Activated T-cell treated with anti-CD3 and anti-CD28 coated beads, Interleukin-2, amount 50 U/mL, for 72 hours (primary cell): ENCODE measurements at places on chromosomes 4 and X.

DNA sequence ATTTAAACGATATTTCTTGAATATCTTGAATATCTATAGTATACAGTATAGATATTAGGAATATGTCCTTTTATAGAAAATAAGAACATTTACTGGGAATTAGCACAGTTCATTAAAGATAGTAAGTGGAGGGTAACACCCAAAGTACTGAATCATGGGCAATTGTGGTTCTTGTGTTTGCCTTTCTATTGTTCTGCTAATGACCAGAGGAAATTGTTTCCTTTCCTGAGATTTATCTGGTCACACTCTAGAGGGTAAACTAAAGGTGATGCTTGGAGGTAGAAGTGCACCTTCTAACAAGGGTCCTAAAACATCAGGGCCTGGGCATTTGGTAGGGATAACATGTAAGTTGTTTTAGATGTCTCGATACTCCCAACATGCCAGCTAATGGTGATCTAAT, 241.3 kb upstream of the SFRP2 start:
- no peak for DNase-seq

- no peak for DNase-seq
Measured at GRCh38 chr4:39450618-39451017, 8.1 kb downstream of the RPL9 start.

- DNase-seq: no peak
Measured at GRCh38 chr4:142528433-142528832, 317.7 kb downstream of the INPP4B start.

DNA sequence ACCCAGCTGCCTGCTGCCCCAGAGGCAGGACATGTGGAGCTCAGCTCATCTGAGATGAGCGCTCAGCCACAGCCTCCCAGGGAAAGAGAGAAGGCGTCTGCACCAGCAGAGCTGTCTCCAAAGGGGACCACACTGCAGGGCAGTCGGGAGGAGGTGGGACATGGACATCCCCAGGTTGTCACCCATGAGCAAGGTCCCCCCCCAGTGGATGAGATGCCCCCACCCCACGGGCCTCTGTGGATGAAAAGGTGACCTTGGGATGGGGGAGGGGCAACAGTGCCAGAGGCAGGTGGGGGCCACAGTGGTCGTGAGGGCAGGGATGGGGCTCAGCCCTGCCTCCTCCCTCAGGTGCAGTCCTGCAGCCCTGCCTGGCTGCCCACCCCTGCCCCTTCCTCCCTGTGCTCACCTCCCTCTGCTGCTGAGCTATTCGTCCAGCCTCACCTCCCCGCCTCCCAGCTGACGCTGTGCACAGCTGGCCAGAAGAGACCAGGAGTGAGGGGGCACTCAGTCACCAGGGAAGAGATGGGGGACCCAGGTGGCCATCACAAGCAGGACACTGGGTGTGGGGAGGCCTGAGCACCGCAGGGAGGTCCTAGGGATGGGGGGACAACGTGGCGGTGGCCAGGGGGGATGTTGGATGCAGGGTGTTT, 9.3 kb downstream of the NKX1-1 start:
- DNase-seq: no peak

DNA sequence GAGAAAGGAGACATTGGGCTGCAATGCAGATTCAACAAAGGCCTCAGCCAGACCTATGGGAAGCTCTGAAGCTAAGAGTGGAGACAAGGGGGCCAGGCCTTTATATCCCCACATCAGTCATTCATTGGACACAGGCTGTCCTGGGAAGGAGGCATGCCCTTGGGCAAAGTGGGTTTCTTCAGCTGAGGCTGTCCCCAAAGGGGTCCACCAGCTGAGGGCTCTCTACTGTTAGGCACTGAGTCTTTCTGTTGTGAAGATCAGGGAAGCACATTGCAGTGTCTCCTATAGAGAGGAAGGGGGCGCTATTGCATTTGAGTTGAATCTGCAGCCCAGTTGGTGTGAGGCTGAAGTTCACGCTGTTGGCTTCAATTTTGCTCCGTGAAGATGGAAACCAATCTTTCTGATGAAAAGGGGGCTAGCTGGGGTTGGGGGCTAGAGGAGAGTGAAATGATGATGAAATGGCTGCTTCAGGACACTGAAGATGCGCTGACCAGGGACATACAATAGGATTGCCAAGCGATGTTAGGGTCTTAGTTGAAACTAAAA, 48.0 kb downstream of the SLC25A5 start:
- DNase-seq: peak; percentile 39

GRCh38 chr4:153295131-153295755, 49.2 kb upstream of the MND1 start:
- DNase-seq: no peak

GRCh38 chr4:14110407-14110806, 482.9 kb upstream of the BOD1L1 start:
- DNase-seq: no peak

DNA sequence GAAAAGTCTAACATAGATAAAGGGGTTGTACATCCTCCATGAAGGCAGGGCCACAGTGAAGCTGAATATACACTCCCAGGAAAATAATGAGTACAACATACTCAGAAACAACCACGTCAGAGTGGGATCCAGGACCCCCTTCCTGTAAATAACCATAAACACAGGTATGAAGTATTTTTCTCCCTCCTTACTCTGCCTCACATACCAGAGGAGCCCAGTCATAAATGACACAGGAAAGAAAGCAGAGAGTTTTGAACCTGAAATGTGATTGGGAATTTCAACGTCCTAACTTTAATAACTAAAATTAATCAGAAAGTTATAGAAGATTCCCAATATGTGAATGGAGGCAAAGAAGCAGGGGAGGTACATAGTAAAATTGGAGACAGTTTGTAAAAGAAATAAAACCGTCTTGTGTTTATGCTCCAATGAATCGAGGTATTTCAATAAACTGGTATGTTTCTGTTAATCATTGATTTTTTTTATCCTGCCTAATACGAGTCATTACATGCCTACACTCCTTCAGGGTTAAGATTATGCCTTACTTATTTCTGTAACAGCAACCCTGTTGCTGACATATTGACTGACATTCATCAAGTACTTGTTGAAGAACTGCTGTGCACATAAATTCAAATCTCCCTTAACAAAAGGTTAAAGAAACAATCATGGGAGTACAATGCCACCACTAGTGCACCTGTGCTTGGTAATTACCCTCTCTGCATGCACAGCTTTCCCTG, 431.3 kb downstream of the KCNIP4 start:
- DNase-seq: no peak

DNA sequence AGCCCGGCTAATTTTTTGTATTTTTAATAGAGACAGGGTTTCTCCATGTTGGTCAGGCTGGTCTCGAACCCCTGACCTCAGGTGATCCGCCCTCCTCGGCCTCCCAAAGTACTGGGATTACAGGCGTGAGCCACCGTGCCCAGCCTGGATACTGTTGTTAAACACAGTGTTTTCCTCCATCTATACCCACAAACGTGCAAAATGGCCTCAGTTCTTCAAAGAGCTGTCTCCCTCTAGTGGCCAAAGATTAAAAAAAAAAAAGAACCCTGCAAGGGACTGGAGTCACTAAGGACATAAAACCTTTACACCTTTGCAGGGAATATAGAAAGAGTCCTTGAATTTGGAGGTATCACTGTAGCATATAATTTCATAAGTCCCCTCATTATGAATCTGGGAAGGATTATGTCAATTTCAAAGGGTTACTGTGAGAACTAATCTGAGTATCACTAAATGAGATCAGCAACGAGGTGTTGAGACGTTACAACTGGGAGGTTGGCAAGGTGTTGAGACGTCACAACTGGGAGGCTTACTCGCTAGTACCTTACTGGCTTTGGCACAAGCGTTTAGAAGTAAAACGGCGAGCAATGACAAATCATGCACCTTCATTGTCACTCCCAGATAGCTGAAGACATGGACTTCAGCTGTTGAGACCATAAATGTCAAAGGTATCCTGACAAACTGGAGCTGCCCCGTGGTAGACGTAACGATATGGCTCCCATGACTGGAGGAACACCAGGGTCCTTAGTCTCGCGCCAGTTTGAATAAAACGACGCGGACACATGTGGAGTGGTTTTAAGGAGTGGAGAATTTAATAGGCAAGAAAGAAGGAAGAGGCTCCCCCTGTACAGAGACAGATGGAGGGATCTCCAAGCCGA, 33.4 kb upstream of the ENPP6 start:
- DNase-seq: peak; percentile 49
